Fibroblast of skin of right biceps (primary cell): ENCODE measurements at places on chromosomes 3 and 15.

DNA sequence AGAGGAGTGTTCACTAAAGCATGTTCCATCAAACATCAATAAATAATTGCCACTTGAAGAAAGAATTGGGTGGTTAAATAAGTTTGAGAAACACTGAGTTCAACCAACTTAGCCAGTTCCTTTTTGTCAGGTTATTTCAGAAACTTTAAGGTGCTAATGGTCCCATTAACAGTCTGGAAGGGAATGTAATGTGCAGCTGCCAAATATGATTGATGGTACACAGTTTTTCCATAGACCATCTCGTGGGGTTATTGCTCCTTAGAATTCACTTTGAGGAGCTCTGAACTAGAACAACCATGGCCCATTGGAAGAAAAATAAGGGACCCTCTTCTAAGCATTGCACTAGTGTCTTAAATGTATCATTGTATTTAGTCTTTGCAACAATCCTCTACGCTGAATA, 185.8 kb upstream of the NR2F2 start:
- DNase-seq: no peak

- peak; percentile 23 for DNase-seq
Observed at GRCh38 chr3:2661078-2661477, 449.1 kb downstream of the IL5RA start.

GRCh38 chr15:65612949-65613744, 2.2 kb upstream of the INTS14 start:
- no peak for DNase-seq

- DNase-seq: no peak
Observed at GRCh38 chr3:191111722-191112121, 87.3 kb upstream of the OSTN start.

DNA sequence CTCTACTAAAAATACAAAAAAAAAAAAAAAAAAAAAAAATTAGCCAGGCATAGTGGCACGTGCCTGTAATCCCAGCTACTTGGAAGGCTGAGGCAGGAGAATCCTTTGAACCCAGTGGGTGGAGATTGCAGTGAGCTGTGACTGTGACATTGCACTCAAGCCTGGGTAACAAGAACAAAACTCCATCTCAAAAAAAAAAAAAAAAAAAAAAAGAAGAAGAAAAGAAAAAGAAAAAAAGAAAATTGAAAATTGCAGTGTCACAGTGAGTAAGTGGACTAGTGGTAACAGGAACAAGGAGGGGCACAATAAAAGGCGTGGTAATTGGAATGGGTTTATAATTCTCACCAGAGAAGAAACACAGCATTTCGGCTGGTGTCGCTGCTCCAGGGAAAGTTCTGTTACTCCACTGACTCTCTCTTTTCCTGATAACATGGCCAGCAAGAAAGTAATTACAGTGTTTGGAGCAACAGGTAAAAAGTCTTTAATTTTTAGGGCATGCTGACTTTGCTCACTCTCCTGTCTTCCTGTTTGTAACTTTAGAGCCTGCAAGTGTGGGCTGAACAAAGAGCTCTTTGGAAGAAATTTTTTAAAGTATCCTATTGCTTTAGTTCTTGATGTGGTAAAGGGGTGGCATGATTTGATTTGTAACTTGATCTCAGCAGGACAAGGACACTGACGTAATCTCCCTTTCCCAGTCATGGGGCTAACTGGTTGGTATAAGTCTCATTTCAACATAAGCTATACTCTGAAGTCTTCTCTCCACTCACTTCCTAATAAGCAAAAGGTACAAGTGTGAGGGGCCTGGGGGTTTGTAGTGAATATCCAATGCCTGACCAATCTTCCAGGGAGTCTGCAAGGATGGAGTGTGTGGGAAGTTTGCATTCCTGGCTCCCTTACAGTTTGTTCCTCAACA, 22.1 kb upstream of the TRA2B start:
- DNase-seq: peak; percentile 57

DNA sequence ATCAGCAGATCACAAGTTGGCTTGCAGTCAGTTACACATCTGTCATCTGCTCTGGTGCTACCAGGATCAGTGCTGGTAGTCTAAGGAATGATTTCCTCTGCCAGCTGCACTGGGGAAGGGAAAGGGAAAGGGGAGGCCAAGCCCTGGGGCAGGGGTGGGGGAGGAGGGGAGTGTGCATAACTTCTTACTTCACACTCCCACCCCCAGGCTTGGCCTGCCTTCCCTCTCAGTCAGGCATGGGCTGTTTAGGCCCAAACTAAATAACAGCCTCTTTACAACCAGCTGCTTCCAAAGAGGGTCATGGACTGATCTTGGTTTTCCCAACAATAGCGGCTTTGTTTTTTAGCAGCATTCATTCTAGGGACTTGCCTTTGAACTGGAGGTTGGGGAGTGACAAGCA, 86.1 kb upstream of the PSMD6 start:
- DNase-seq: no peak

- DNase-seq: no peak
Observed at GRCh38 chr3:177135841-177136492, 61.3 kb downstream of the TBL1XR1 start.

GRCh38 chr3:55322638-55323037, 164.5 kb downstream of the WNT5A start:
- peak; percentile 44 for DNase-seq

- no peak for DNase-seq
Observed at GRCh38 chr15:58900631-58901030, 32.8 kb downstream of the SLTM start.

DNA sequence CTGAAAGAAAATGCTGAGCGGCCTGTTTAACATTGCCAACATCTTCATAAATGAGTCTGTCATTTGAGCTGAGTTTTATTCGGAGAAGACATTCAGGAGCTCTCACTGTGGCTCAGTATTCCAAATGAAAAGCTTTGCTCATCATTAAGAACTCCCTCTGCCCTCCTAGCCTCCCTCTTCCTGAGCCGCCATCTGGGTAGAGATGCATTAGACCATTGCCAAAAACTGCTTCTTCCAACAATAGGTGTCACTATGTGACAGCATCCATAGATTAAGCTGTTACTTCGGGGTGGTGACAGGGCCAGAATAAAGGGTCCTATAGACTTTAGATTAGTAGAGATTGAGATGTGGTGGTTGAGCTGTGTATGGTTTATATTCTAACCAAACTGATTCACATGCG, 501.4 kb upstream of the NR2F2 start:
- DNase-seq: no peak

- no peak for DNase-seq
Observed at GRCh38 chr3:51992017-51992682, 3.5 kb downstream of the RPL29 start.

DNA sequence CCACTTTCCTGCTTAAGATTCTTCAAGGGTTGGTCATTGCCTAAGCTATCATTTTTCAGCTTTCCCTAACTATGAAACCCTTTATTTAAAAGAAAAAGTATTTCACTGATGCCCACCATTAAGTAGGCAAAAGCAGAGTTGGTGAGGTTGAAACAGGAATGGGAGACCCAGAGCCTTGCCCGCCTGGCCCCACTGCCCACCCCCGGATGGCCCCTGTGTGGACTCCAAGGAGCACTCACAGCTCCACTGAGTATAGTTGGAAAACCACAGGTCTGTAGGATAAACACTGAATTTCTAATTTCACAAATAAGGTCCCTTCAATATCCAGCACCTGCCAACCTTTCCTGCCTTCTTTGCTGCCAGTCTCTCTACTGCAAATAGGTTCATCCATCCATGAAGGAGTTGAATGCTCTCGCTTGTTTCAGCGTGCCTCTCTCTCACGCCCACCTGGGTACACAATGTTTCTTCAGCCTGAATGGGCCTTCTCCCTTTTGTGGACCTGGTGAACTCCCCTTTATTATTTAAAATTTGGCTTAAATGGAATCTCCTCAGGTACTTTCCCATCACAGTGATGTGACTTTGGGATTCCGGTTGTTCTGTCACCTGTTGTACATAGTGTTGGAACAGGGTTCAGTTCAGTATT, 8.7 kb upstream of the ACAP2 start:
- DNase-seq: no peak

DNA sequence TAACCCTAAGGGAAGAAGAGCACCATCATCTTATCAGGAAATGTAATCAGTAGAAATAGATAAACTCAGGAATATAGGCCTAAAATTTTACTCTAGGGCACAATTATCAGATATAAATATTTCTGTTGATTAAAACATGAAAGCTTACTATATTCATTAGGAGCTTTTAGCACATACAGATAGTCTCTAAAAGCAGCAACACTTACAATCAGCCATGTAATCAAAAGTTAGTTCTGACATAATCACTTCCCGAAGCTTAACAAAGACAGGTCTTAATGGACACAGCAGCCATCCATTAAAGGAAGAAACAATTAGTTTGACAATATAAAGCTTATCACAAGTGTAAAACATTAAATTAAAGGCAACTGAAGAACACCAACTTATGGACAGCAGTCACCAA, 30.6 kb downstream of the DCLK3 start:
- DNase-seq: no peak

GRCh38 chr15:66922608-66923007, 142.8 kb upstream of the SMAD3 start:
- no peak for DNase-seq

- DNase-seq: peak; percentile 77
Observed at GRCh38 chr15:70762469-70763119, 764 bp downstream of the UACA start.

- DNase-seq: no peak
Observed at GRCh38 chr15:42858540-42858939, 62.0 kb downstream of the TTBK2 start.

GRCh38 chr3:177679568-177680471, 482.5 kb upstream of the TBL1XR1 start:
- peak; percentile 40 for DNase-seq

DNA sequence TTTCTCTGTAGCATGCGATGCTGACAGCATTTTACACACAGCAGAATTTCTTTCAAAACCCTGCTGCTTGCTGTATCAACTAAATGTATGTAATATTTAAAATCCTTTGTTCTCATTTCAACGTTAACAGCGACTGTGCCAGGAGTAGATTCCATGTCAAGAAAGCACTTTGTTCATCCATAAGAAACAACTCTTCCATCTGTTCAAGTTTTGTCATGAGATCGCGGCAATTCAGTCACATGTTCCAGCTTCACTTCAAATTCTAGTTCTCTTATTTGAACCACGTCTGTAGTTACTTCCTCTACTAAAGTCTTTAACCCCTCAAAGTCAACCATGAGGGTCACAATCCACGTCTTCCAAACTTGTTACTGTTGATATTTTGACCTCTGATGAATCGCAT, 50.6 kb downstream of the SMARCC1 start:
- no peak for DNase-seq

DNA sequence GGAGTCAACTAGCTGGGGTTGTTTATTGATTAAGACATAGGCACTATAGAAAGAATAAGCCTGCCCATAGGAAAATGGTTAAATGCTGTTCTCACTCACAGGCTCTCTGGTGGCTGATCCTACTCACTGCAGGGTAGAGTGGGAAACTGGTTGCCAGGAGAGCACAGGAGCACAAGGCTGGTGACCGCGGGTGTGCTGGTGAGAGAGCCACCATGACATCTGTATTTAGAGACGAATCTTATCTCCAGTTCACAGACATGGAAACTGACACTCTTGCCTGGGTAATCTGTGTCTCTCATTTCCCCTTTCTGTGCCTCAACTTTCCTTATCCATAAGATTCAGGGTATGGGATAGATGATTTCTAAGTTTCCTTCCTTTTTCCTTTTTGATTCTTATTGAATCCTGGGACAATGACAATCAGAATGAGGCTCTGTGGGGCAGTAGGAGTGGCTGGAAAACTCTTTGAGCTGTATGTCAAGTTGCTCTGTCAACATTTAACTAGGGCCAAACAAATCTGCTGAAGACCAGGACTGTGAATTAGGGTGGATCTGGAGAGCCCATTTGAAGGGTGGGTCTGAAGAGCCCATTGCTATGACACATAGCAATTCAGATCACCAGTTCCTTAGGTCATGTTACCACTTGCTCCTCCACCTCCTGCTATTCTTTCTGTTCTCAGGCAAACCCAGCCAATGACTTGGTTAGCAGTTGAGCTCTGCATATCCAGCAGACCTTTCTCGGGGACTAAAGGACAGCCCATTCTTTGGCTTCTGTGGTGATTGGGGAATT, 286.1 kb upstream of the TBL1XR1 start:
- DNase-seq: no peak

DNA sequence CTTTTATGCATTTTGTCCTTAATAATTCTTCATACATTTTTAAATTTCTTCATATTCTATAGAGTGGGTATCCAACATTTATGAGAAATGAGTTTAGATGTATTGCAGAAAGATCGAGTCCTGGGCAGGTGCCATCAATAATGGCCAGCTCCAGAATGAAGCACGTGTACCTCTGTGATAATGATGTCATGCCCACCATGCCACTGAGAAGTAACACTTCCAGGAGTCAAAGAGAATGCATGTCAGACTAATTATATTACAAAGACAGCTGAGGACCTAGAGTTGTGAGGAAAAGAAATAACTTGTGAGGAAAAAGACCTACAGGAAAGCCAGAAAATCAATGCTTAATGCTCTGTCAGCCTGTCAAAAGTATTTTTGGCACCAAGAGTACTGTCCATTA, 157.4 kb upstream of the P2RY1 start:
- no peak for DNase-seq

GRCh38 chr3:23633261-23633960, 172.3 kb upstream of the UBE2E1 start:
- no peak for DNase-seq

GRCh38 chr3:139928708-139929505, 6.1 kb upstream of the CLSTN2 start:
- no peak for DNase-seq

DNA sequence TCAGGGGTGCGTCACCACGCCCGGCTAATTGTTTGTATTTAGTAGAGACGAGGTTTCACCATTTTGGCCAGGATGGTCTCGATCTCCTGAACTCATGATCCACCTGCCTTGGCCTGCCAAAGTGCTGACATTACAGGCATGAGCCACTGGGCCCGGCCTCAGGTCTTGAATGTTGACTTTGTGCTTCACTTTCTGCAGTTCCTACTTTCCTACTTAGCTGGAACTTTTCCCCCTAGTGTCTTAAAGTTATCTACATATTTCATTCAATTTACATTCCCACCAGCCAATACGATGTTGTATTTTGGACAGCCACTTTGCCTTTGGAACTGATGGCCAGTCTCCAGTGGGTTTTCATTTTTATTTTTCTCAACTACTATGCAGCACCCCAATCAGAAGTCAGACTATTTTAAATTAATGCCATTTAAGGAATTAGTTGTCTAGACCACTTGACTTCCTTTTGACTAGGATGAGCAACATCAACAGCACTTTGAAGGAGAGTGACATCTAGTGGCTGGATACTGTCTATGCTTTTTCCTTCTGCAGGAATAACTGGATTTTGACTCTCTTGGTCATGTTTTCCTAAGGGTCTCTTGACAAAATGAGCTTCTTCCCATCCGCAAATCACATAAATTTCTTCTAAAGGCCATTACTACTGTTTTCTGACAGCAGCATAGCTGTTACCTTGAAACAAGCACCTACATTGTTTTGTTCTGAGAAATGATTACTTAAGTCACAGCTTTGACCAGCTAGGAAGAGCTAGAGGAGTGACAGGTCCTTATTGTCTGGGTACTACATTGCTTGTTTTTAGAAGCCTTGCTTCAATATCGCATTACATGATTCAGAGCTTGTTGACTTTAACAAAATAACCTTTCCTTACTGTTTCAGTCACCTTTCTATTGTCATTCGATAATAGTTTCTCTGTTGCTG, 140.2 kb downstream of the ITPR1 start:
- DNase-seq: peak; percentile 58

GRCh38 chr3:16362770-16363169, 97.8 kb downstream of the OXNAD1 start:
- DNase-seq: peak; percentile 43
